ENCODE measurements at places on chromosomes 3 and 15. TPM values are rescaled to one million over a fixed set of nuclear protein-coding genes. Genes with fewer than 3 reads are reported as not detected.

Gene LRRC34
- total RNA-seq, result 4.1 TPM

DNA sequence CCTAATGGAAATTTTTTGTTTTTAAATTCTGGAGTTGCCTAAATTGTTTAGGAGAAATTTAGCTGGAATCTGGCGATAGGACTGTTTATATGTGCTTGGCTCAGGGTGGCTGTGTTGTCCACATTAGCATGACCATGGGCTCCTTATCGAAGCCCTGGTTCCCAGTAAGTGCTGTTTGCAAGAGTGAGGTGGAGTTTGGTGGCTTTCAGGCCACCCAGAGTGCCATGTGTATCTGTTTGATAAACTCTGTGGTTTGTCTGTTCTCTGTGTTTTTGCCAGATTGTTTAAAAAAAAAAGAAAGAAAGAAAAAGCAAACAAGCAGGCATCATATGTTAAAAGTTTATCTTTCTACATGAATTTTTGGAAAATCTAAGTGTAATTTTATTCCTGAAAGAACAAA, 51.5 kb downstream of the PLCL2 start:
- no peak for DNase-seq

DNA sequence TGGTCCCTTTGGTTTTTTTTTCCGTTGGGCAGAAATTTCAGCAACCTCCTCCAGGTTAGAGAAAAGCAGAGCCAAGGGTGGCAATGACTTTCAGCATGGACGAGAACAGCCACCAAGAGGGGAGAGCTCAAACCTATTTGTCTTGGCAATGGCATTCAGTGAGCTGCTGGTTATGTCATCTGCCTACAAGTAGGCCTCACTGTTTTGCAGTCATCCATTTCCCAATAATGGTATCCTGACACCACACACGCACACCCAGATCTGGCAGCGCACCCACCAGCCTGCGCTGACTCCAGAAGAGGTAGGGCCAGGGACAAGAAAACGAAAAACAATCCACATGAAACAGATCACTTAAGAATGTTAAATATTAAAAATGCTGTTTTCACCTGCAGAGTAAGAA, 92.3 kb downstream of the MAGI1 start:
- no peak for DNase-seq

Gene HESX1
- total RNA-seq, result 1.7 TPM

DNA sequence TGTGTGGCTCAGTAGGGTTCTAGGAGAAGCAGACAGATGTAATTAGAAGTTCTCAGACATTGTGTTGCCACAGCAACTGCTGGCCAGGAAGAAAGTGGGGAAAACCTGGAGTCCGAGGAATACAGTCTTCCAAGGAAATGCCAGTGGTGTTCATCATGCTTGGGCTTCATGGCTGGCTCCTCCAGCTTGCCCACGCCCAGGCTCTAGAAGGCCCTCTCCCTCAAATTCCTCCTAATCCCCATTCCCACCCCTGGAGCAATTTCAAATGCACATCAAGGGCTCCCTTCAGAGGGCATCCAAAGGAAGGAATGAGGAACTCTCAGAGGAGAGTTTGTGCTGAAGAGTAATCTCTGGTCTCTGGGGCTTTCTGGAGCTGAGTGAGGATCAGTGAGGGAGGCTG, 21.9 kb downstream of the FSTL1 start:
- no peak for DNase-seq

Gene ROBO2
- 3.9 TPM for total RNA-seq

Gene ISG20
- total RNA-seq, result 162 TPM

Gene CLRN1
- not detected for total RNA-seq

Gene HOMER2
- 24.3 TPM for total RNA-seq

Gene TJP1
- 55.7 TPM for total RNA-seq

Gene PLCB2
- total RNA-seq, result 247 TPM

Gene NDUFB5
- total RNA-seq, result 91.3 TPM

DNA sequence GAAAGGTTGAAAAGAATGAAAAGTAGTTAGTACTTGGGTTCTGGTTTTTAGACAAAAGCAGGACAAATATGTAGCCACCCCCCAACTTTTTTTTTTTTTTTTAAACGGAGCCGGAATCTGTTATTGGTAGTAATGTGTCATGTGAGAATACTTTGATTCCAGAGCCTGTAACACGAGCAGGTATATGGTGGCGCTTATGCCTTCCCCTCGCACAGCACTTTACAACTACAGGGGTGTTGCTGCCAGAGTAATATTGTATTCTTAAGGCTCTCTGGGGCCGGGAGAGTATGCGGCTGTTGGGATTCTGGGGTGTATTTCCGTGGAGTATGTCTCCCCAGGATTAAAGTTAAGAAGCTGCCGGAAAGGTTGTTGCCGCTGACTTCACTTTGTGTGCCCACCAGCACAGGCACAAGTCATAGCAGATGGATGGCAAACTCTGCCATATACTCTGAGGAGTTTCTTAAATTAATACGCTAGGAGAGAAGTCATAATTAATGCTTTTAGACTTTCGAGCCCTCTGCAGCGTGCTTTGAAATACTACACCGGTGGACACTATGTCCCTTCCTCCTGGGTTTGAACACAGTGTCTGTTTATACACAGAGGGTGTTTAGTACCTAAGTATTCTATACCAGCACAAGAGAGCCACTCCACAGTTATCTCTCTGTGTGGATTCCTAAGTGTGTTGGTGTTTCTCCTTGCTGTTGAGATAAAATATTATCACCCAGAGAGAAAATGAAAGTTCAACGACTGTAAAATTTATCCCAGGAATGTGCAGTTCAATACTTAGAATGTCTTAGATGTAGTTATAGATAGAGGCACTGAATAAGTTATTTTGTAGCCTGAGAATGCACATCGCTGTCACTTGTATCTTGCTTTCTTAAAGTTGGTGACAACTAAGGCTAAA, 1.4 kb downstream of the MBNL1 start:
- peak; percentile 74 for DNase-seq

Gene SLC6A20
- not detected for total RNA-seq

GRCh38 chr15:54045397-54045796, 67.2 kb downstream of the UNC13C start:
- DNase-seq, result no peak

Gene CFAP100
- total RNA-seq, result not detected

Gene CD96
- total RNA-seq, result 43.9 TPM

GRCh38 chr3:44996556-44996969, 20.5 kb downstream of the EXOSC7 start:
- no peak for DNase-seq

DNA sequence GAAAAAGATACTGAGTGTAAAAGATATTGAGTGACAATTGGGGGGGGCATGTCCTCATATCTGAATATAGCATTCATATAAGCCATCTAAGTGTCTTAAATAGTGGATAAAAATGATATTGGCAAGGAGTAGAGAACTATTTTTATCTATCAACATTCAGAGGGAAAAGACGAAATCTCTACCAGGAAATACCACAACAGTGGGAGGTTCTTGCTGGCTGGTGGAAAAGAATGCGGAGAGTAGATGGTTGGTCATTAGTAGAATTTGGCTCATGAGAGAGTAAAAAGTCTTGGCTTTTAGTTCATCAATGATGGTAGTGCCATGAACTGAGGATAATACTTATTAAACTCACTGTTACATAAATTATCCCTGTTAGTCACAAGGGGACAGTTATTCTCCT, 4.8 kb upstream of the TCF12 start:
- DNase-seq, result no peak

Gene DNAJC17
- total RNA-seq, result 16.2 TPM

GRCh38 chr15:37058316-37058985, 41.9 kb downstream of the MEIS2 start:
- no peak for DNase-seq

GRCh38 chr15:86830304-86830703, 750.6 kb downstream of the AGBL1 start:
- no peak for DNase-seq

GRCh38 chr3:72309661-72310418, 524.9 kb upstream of the PROK2 start:
- DNase-seq, result no peak

Gene CHRFAM7A
- 2.8 TPM for total RNA-seq

Gene GNAT1
- total RNA-seq, result not detected

Gene ITIH1
- 0.65 TPM for total RNA-seq

- no peak for DNase-seq
Observed at GRCh38 chr3:50520849-50521248, 17.4 kb upstream of the CACNA2D2 start.

Gene TRIM42
- total RNA-seq, result not detected

- peak; percentile 74 for DNase-seq
Observed at GRCh38 chr3:52019352-52020080, 23.8 kb upstream of the RPL29 start.

DNA sequence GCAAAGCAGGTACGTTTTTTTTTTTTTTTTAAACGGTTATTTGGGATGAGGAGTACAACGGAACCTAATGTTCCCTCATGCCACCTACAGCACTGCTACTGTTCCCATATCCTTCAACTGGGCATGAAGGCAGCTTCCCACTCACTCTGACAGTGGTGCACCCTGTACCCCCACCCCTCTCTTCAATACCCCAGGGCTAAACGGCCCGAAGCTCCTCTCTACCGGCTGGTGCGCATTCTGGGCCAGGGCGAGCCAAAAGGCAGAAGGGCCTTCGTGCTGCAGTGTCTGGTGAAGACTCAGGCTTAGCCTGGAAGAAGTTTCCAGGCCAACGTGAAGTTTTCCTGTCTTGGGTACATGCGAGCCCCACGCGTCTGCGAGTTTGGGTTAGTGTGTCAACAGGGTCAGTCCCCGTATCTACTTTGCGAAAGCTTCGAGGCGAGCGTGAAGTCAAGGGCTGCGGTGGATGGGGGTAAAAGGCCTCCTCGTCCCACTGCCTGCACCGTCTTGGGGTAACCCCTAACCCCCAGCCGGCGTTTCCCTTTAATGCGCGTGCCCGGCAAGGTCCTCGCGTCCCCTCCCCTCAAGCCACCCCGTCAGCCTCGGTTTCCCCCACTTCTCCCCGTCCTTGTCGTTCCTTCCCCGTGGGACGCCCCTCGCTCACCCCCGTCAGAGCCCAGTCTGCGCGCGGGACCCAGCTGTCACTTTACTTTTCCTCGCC, 765 bp upstream of the UBE2E2 start:
- DNase-seq, result no peak

GRCh38 chr3:194744826-194745225, 59.1 kb downstream of the FAM43A start:
- no peak for DNase-seq

Gene PRRT3
- 1.9 TPM for total RNA-seq

DNA sequence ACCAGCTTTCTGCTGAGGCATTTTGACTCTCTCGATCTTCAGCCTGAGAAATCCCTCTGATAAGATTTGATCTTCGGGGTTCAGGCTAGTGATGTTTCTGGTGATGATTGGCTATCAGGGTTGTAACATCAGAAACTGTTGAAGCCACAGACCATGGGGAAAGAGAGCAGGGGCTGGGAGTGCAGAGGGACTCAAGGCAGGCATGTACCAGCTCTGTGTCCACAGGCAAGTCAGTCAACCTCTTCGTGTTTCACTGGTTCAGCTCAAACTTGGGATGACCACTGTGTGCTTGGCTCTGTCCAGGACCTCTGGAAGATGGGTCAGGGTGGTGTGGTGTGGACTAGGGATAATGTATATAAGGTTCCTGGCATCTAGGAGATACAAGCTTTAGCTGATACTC, 116.5 kb downstream of the EEFSEC start:
- DNase-seq, result no peak

Gene MIX23
- 20.0 TPM for total RNA-seq

Gene PLCH1
- 0.21 TPM for total RNA-seq

- no peak for DNase-seq
Observed at GRCh38 chr3:188937389-188937788, 234.4 kb upstream of the TPRG1 start.

Gene ZNF662
- 5.1 TPM for total RNA-seq

DNA sequence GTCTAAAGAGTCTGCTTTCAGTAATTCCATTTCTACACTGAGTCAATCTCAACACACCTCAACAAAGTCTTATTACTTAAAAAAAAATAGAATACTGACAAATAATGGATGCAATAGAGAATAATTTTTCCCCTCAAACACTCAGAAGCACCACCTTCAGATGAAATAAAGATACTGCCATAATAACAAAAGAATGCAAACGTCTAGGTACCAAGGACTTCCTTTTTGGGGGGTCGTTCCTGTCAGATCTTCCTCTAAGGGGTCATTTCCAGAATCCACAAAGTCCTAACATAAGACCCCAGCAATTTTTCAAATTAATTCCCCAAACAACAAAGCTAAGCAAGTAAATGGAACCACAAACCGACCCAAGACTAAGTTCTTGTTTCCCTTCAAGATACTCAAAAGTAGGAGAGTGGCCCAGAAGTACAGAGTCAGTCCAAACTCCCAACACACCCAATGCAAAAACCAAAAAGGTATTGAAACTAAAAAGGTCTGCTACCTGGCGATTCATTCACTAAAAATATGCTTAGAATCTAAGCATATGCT, 1.3 kb downstream of the RYK start:
- DNase-seq, result no peak

DNA sequence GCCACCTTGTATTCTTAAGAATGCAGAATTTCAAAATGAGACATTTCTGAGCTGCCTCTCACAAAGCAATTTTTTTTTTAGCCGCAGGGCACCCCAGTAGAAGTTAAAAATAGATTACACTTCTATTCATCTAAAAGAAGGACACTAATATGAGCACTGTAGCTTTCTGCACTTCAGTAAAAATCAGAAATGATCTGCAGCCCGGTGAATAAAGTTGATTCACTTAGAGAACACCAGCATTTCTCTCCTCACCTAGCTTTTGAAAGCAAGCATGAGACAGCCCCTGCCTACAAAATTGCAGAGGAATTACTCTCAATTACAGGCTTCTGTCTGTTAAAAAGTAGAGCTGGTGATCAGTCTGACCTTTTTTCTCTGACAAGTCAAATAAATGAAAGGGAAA, 1062.4 kb downstream of the FHIT start:
- no peak for DNase-seq

- peak; percentile 68 for DNase-seq
Observed at GRCh38 chr3:126423191-126424038, 28.7 kb downstream of the CFAP100 start.

GRCh38 chr15:101499863-101500713, 10.6 kb upstream of the PCSK6 start:
- peak; percentile 84 for DNase-seq

Gene WDR93
- total RNA-seq, result not detected

GRCh38 chr3:32349184-32349583, 42.5 kb upstream of the CMTM7 start:
- no peak for DNase-seq

DNA sequence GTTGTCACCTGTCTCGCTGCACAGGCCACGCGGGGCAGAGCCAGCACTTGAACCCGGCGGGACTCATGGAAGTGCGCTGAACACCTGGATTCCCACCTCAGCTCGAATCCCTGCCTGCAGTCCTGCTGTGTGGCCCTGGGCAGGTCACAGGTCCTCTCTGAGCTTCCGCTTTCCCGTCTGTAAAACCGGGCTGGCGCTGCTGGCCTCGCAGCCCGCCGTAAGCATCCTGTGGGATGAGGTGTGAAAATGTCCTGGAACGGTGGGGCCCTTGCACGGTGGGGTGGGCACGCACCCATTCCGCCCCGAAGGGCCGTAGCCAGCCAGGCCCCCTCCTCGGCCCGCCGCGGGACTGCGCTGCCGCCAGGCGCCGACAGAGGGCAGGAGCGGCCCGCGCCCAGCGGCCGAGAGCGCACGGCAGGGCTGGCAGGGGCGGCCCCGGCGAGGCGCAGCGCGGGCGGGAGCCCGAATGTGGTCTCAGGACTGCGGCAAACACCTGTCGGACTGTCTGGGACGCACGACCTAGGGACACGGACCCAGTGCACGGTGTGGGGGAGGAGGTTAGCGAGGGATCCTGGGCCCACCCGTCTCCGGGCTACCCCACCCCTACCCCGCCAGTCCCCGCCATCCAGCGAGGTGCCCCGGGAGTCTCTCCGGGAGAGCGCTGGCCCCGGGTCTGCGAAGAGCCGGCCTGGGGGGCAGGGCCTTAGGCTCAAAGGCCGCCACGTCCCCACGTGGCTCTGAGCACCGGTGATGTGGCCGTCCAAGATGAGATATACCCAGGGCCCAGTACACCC, 40.4 kb downstream of the DNAJB8 start:
- DNase-seq, result peak; percentile 92

Gene CCDC13
- total RNA-seq, result 1.4 TPM

Data from spleen (tissue), 13 donors.